Fibroblast of skin of scalp (primary cell): ENCODE measurements at places on chromosomes 1 and 21.

DNA sequence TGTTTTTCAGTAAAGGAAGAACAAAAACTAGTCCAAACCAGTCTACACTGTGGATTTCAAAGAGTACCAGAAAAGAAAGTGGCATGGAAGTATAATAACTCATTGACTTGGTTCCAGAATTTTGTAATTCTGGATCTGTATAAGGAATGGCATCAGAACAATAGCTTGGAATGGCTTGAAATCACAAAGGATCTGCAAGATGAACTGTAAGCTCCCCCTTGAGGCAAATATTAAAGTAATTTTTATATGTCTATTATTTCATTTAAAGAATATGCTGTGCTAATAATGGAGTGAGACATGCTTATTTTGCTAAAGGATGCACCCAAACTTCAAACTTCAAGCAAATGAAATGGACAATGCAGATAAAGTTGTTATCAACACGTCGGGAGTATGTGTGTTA is 21.3 kb downstream of the CHODL start:
- DNase-seq, result no peak

- no peak for DNase-seq
These were observed 42.4 kb upstream of the TACSTD2 start for GRCh38 chr1:58619286-58620054.

DNA sequence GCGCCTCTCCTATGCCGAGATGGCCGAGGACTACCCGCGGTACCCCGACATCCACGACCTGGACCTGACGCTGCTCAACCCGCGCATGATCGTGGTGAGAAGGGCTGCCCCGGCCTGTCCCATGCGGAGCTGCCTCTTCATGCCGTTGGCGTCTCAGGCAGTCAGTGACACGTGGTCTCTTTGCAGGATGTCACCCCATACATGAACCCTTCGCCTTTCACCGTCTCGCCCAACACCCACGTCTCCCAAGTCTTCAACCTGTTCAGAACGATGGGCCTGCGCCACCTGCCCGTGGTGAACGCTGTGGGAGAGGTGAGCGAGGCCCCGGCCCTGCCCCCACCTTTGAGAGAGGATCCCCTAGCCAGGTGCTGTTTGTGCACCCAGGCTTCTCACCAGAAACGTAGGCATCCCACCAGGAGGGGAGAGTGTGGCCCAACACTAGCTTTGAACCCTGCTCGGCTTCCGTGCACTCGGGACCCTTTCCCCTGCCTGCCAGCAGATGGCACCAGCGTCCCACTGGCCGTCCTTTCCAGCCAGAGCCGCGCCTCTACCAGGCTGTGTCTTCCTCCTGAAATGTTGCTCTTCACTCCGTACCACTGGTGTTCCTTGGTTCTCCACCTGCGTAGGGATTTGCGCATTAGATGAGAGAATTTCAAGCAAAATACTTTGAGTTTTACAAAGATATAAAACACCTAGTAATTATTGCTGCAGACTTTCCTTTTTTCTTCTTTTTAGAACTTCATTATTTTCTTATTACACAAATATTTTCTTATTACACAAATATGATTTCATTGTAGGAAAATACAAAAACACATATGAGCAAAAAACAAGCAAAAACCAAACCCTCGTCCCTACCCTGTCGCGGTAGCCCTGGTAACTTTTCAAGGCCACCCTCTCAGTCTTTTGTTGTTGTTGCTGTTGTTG is 9.0 kb downstream of the NPPA start:
- DNase-seq, result peak; percentile 51

DNA sequence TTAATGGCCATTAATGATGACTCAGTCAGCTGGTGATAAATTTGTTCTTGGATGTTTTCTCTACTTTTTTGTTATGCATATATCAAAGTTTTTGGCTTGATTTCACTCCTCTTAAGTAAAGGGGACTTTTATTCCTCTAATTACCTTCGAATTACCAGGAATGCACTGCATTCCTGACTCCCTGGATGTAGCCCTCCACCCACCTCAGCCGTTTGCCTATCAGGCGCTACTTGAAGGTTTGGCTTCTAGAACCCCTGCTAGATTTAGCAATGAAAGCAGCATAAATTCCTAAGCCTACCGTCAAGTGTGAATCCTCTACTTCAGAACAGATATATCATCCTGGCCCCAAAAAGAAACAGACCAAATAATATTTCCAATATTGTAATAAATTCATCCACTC is 387.8 kb upstream of the ADGRL2 start:
- no peak for DNase-seq

DNA sequence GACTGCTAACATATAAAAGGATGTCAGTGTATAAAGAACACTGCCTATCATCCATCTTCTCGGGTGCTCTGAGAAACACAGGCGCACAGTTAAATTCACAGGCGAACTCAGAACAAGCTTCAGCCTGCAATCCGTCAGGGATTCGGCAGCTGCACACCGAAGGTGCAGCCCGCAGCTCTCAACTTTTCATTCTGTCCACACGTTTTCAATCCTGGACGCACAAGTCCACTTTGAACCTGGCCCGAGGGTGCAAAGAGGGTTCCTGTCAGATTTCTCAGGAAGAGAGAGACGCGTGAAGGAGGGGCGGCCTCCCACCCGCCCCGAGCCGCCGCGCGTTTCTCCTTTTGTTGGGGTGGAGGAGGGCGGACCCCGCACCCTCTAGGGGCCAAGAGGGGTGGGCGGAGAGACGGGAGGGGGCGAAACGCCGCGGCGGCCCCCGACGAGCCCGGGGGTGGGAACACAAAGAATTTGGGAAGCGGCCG is 724 bp downstream of the DOCK7 start:
- peak; percentile 40 for DNase-seq

- peak; percentile 76 for DNase-seq
These were observed 5.5 kb upstream of the FOXD2 start for GRCh38 chr1:47432071-47433036.

- DNase-seq, result no peak
These were observed 285.6 kb upstream of the B3GALT2 start for GRCh38 chr1:193471981-193472380.

GRCh38 chr1:207070811-207071210 is 17.7 kb downstream of the PFKFB2 start:
- no peak for DNase-seq

GRCh38 chr1:77218477-77219165 is 609 bp downstream of the PIGK start:
- DNase-seq, result no peak

- no peak for DNase-seq
These were observed 2.1 kb upstream of the GFI1 start for GRCh38 chr1:92488832-92489231.

- DNase-seq, result no peak
These were observed 217.7 kb upstream of the ZP4 start for GRCh38 chr1:238108417-238108816.

- DNase-seq, result no peak
These were observed 78.2 kb downstream of the RAP1GAP start for GRCh38 chr1:21590934-21591333.

- DNase-seq, result no peak
These were observed 30.3 kb upstream of the PPP2R5A start for GRCh38 chr1:212254853-212255363.

DNA sequence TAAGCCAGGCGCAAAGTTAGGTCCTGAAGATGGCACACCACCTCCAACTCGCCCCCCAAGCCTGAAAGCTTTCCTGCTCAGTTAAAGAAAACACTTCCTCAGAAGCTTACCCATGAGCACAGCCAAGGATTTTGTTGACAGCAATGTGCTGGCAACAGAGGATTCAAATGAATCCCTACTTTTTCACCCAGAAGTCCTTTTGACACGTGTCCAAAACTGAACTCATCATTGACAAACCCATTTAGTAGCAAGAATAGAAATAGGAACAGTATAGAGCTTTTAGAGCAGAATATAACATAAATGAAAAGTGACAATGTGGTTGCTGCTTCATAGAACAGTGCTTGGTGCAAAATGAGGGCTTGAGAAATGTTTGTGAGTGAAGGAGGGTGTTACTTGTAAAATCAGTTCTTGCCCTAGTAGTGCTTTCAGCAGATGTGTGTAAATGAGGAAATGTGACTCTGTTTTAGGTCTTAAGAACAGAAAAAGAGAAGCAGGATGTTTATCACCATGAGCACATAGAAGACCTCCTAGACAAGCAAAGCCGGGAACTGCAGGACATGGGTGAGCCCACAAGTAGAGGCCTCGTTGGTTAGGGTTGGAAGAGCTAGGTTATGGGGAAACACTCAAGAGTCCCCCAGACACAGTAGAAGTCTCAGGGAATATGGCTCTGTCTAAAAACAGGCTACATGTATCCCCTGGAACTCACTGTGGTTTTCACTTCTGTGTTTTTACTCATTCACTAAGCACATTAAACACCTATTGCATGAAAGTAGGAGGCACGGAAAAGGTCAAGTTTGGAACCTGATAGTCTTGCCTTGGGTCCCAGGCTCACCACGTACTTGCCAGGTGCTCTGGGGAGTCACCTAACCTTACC is 48.6 kb upstream of the TMEM125 start:
- DNase-seq, result no peak

GRCh38 chr1:39490596-39491145 is 765 bp upstream of the BMP8A start:
- DNase-seq, result no peak

DNA sequence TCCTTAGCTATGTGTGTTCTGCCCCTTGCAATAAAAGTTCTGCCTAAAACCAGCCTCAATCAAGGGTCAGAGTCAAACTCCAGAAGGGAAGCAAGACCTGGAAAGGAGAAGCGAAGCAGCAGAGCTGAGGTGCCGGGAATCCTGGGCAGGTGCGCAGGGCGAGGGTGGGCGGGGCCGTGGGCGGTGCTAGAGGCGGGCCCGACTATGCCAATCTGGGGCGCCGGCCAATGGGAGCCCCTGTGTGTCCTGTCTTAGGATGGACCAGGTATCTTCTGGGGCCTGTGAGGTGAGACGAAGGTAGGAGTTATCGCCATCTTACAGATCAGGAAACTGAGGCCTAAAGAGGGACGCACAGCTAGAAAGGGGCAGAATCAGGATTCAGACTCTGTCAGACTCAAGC is 120.3 kb downstream of the PTPRU start:
- DNase-seq, result no peak

GRCh38 chr1:5856246-5856815 is 135.9 kb downstream of the NPHP4 start:
- no peak for DNase-seq

- DNase-seq, result no peak
These were observed 56.8 kb upstream of the SLC30A10 start for GRCh38 chr1:219985169-219985568.

DNA sequence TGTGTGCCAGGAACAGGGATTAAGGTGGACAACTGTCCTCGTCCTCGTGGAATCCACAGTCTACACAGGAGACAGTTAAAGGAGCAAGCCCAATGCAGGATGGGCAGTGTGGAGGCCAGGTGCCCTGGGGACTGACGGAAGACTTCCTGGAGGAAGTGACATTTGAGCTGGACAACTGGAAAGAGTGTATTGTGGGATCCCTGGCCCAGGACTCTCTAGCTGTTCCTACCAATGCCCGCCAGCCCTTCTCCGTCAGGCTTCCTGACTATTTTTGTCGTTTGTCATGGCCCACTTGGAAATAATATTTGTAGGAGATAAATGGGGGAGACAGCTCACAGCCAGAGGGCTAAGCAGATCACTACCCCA is 235.3 kb downstream of the TOMM20 start:
- DNase-seq, result no peak

DNA sequence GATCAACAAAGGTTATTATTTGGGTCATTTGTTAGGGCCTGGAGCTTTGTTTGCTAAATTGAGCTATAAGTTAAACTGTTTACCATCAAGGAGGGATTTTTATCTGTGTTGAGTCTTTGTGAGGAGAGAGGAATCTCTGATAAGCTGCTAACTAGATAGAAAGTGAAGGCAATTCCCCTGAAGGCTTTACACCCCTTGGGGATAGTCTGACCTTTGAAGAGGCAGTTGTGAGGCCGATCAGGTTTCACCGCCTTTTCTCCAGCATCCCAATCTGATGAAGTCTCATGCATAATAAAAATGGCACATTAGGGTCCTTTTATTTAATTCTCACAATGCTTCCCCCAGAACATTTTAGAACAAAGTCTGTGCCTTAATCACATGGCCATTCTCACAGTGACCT is 21.8 kb downstream of the C1orf21 start:
- DNase-seq, result no peak

GRCh38 chr1:12009318-12009947 is 9.9 kb upstream of the MIIP start:
- no peak for DNase-seq

DNA sequence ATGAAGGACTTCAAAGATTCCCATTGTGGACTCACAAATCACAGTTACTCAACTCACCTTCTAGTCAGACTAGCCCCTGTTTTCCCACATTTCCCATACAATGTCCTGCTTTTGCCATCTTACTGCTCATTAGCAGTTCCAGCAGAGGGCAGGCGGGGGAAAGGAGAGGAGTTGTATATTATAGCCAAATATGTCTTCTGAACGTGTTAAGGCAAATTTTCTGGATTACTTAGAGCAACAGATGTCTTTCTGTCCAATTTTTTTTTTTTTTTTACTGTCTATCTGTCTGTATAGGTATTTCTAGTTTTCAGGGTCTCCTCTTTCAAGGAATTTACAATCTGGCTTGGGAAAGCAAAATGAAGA is 29.9 kb upstream of the DDAH1 start:
- peak; percentile 29 for DNase-seq

GRCh38 chr1:180505732-180506335 is 3.5 kb upstream of the ACBD6 start:
- DNase-seq, result peak; percentile 37

DNA sequence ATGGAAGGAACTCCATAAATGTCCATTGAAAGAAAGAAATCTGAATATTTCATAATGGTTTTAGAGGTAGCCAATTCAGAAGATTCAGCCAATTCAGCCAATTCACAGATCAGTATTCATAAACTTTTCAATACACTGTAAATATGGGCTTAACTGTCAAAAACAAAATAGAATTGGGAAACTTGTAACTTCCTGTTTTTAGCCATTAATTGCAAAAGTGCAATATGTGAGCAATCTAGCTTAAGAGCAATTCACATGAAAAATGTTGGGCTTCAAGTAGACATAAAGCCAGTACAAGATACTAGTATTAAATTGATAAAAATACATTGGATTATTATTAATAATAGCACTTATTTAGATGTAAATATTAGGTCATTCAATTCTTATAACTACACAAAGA is 27.5 kb upstream of the PLPPR4 start:
- DNase-seq, result no peak

DNA sequence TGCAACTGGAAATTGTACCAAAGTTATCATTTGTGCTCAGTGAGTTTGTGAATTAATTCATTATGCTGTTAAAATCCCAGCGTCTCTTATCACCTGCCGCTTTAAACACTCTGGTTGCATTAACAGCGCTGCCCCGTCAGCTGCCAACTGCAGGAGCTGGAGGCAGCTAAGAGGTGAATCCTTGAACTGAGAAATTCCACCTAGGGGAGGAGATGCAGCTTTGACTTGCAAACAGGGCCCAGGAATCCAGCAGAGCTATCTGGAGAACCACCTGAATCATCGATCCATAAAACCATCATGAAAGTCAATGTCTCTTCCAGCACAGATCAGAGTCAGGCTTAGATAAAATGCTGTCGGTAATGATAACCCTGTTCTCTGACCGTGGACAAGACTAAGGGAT is 140.7 kb upstream of the PTBP2 start:
- no peak for DNase-seq
